ENCODE measurements at places on chromosomes 1 and 21. TPM values are rescaled to one million over a fixed set of nuclear protein-coding genes. Genes with fewer than 3 reads are reported as not detected.

The KRTAP10-8 gene
- not detected for polyA plus RNA-seq

The CD244 gene
- polyA plus RNA-seq = 0.30 TPM

The PLA2G2F gene
- 0.40 TPM for polyA plus RNA-seq

The CAPZB gene
- polyA plus RNA-seq = 225 TPM

DNA sequence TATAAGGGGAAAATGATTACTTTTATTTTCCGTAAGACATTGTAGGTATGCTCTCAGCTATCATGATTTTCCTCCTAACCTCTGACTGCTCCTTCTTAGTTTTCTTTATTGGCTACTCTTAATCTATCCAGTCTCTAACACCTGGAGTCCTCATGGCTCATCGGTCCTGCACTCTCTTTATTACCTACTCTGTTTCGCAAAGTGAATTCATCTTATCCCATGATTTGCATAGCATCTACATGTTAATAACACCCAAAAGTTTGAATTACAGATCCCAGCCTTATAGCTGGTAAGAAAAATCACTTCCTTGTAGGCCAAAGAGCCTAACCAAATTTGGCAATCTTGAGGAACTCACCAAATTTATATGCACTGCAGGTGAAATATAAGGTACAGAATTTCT is 136.3 kb downstream of the CDC42BPA start:
- no peak for DNase-seq

DNA sequence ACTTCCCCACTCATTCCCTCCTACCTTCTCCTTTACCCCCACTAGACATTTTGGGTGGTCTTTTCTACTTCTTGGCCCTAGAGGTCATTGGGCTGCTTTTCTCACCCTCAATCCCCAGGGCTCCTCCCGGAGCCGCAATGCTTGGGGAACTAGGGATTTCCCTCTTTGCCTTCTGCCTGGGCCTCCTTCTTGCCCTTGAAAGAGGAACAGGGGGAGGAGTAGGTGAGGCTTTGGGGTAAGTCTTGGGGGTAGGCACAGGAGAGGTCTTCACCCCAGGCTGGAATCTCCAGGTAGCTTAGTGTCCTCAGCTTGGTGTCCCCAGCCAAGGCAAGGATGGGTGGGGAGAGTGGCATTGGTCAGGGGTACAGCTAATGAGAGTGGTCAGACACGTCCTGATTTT is 56.2 kb upstream of the EPS8L3 start:
- no peak for DNase-seq

- DNase-seq = no peak
Observed at GRCh38 chr1:202976633-202977032, 9.6 kb upstream of the CYB5R1 start.

DNA sequence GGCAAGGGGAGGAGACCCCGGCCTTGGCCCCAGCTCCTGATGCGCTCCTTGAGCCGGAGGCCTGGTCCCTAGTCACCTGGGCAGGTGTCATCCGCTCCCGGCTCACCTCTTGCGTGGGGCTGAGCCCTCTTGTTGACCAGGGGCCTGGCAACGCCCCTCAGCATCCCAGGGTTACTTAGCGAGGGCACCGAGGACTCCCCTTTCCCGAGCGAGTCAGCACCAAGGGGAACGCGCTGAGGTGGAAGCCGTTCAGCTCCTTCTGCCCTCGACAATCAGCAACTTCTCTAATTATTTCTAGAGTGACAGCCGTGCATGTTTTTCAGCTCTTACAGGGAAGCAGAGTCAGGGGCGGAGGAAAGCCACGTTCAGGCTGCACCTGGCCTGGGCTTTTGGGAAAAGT is 522 bp downstream of the SLC45A1 start:
- DNase-seq = no peak

GRCh38 chr1:41097105-41097504 is 75.6 kb upstream of the SLFNL1 start:
- DNase-seq = no peak

- DNase-seq = peak; percentile 74
Observed at GRCh38 chr1:8343464-8344001, 25.6 kb downstream of the SLC45A1 start.

DNA sequence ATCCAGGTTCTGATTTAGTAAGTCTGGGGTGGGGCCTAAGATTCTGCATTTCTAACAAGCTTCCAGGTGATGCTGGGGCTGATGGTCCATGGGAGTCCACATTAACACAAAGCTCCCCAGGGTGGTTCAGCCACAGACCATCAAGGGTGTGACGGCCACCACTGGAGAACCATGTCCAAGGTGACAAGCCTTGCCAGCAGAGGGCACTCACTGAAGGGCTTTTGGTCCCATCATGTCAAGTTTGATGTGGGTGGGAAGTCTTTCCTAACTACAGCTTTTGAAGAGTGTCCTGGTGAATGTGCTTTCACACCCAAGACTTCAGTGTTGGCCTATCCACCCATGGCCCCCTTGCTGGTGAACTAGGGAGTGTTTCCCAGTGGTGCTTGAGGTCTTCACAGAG is 67.1 kb downstream of the UBE2T start:
- DNase-seq = no peak

DNA sequence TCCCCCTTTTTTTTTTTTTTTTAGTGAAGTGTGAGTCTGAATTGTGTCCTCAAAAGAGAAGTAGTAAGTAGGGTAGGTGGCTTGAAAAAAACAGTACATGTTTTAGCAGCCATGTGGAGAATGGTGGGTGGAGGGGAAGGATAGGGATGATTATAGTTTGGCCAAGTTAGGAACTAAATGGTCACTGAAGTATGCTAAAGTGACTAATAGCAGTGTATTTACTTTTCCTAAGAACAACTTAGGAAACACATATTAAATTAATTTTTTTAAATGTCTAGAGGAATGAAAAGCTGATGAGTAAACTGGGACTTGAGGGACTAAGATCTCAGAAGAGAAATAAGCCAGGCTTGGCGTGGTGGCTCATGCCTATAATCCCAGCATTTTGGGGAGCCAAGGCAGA is 55.5 kb downstream of the PLA2G4A start:
- DNase-seq = no peak

GRCh38 chr21:44057960-44058651 is 46.0 kb downstream of the TRAPPC10 start:
- no peak for DNase-seq

DNA sequence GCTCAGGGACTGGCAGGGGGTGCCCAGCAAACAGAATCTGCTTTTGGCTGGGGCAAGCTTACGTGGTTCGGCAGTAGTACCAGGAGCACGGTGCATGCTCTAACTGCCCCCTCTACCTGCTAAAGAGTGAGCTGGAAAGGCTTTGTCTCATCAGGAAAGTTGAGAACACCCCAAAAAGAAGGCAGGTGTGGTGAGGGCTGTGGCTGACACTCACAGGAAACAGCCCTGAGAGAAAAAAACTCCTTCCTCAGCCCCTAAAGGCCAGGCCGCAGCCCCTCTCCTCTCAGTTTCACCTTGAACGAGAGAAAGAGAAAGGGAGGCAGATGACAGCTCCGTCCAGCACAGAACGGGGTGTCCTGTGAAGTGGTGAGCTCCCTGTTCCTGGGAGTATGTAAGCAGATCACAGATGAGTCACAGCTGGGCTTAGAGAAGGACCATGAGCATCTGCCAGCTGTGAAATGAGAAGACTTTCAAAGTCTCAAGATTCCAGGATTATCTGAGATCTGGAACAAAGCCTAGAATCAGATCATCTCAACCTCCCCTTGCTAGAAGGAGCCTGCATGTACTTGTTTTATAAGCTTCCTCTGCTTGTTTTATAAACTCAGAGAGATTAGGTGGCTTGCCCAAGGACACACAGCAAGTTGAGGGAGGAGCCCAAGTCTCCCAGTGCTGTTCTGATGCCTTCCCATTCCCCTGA is 13.4 kb downstream of the LAPTM5 start:
- no peak for DNase-seq

GRCh38 chr1:51044199-51044598 is 57.8 kb upstream of the C1orf185 start:
- DNase-seq = no peak

DNA sequence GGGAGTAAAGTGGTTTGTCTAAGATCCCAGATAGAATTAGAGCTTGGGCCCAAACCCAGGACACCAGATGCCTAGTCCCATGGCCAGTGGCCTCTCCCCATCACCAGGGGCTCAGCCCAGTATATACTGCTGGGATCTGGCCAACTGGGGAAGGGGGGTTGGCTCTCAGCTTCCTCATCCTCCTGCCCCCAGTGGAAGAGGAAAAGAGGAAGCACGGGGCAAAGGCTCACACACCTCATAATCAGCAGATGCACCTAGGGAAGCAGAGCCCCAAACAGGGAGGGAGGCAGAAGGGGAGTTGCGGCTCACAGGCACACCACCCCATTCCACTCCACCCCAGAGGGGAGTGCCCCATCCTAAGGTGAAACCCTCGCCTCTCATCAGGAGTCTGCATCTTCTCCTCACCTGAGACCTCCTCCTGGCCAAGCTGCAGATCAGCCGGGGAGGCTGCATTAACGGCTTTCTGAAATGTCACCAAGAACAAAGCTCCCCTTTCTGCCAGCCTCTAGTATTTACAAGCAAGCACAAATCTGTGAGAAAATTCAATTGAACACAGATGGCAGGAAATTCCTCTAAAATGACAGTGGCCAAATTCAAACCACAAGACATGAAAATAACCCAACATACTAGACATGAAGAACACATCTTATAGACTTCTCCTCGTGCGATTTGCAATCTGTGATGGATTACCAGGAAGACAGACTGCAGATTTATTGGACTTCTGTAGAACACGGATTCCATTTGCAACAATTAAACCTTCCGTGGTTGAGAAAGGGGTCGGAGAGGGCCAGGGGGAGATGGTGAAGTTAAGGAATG is 82.8 kb downstream of the GLIS1 start:
- no peak for DNase-seq

- no peak for DNase-seq
Observed at GRCh38 chr1:228801068-228801467, 65.8 kb downstream of the RHOU start.

DNA sequence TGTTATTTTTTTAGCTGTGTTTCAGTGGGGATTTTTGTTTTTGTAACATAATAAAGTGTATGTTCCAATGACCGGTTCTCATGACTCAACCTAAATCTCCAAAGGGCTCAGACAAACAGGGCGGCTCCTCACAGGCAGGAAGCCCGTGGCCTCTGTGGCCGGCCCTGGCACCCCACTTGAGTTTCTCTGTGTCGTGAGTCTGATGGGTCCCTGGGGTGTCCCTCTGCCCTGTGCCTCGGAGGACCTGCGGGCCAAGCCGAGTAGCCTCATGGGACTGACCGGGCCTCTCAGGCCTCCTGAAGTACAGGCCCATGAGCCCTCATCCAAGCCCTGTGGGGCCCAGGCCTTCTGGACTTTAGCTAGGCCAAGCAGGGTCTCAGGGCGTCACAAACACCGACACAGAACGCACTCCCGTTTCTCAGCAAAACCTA is 16.1 kb upstream of the CCDC27 start:
- no peak for DNase-seq

GRCh38 chr1:201164645-201165044 is 10.4 kb upstream of the TMEM9 start:
- no peak for DNase-seq

DNA sequence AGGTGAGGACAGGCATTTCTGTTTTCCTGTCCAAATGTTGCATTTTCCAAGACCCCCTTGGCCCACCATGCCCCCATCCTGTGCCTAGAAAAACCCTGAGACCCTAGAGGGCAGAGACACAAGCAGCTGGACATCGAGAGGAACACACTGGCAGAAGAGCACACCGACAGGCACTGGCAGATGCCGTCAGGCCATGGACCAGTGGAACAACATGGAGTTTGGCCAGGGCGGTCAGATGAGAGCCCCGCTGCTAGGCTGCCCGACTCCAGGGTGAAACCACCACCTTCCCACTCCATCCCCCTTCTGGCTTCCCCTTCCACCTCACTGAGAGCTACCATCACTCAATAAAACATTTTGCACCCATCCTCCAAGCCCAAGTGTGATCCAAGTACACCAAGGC is 438.4 kb downstream of the SIPA1L2 start:
- no peak for DNase-seq

DNA sequence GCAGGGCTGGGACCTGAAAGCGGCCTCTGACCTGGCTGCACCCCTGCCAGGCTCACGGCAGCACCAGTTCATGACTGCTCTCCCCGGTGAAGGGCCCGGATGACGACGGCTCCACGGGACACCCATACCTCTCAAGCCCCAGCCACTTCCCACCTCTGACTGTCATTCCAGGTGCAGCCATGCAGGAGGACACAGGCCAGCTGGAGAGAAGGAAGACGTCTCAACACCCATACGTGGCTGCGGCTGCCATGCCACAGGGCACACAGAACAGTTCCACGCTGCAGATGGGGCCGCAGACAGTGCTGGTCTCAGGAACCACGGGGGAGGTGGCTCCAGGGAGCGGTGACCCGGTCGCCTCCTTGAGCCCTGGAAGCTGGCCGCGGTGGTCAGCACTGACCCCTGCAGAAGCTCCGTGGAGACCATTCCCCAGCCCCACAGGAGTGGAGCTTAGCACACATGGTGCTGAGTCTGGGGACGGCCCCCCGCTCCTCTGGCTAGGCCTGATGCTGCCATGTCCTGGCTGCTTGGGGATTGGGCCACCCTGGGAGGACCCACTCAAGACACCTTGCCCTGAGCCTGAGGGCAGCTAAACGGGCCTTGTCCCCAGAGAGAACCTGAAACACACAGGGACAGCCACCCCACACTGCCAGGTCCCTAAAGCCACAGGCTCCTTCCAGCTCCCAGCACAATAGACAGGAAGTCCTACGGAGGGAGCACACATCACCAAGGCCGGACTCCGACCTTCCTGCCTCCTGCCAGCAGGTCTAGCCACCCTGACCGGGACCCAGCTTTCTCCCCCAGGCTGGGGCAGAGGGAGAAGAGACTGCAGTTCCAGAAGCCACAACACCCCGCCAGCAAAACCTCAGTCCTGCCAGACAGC is 8.6 kb downstream of the WNT9A start:
- no peak for DNase-seq

- no peak for DNase-seq
Observed at GRCh38 chr1:84272401-84272800, 29.1 kb upstream of the SAMD13 start.

- no peak for DNase-seq
Observed at GRCh38 chr1:202516434-202516877, 168.0 kb downstream of the PPP1R12B start.

- DNase-seq = no peak
Observed at GRCh38 chr1:165633614-165634013, 2.6 kb downstream of the MGST3 start.

- no peak for DNase-seq
Observed at GRCh38 chr1:33072707-33073106, 8.2 kb upstream of the AZIN2 start.

DNA sequence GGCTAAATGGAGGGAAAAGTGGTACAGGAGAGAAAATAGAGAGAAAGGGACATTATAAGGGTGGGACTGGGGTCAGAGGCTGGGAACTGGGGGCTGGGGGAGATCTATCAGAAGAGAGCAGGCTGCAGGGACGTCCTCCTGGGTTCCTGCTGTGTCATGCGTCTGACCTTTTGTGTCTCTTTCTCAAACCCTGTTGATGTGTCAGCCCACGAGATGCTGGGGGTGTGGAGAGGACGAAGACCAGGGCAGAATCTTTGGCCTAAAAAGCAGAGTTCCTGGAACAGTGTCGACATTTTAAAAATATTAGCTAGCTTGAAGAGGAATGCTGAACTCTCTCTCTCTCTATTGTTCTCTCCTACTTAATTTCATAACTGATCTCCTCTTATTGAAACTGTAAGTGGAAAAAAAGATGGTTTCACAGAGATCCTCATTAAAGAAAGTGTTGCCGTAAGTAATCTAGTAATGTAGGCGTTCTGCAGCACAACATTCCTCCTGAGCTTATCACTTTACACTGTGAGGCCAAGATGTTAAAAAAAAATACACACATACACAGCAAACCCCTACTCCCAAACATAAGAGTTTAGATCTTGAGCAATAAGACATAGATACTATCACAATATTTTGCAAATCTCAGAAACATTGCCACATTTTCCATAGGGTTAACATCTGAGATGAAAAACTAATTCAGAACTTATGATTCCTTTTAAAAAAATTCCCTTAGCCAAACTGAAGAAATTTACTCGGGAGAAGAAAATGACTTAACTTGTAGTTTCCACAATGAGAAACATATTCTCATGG is 52.6 kb downstream of the RUNX1 start:
- DNase-seq = no peak

All from left renal cortex interstitium (tissue), 4 donors.